Vagina (tissue), 2 donors: ENCODE measurements at places on chromosomes 3 and 15. TPM values are rescaled to one million over a fixed set of nuclear protein-coding genes. Genes with fewer than 3 reads are reported as not detected.

Gene MAP6D1
- not detected for total RNA-seq

Gene WDR6
- total RNA-seq: 109 TPM

Gene PRR23B
- total RNA-seq: not detected

Gene CLN6
- total RNA-seq: 23.3 TPM

Gene ADPRH
- total RNA-seq: 2.9 TPM

Gene C3orf20
- total RNA-seq: 0.49 TPM

Gene SPATA12
- total RNA-seq: not detected

Gene LINGO1
- 4.7 TPM for total RNA-seq

Gene HAPLN3
- total RNA-seq: 16.9 TPM

Gene KLHL40
- not detected for total RNA-seq

- DNase-seq: no peak
Observed at GRCh38 chr3:58597770-58598310, 20.6 kb upstream of the FAM107A start.

GRCh38 chr15:72168131-72168807, 29.3 kb downstream of the GRAMD2A start:
- no peak for DNase-seq

- no peak for DNase-seq
Observed at GRCh38 chr3:155080692-155081091, 573 bp downstream of the MME start.

- no peak for DNase-seq
Observed at GRCh38 chr3:152760591-152760990, 74.3 kb upstream of the P2RY1 start.

GRCh38 chr15:92117261-92117731, 263.8 kb downstream of the SLCO3A1 start:
- DNase-seq: no peak

- no peak for DNase-seq
Observed at GRCh38 chr15:60936186-60936585, 292.9 kb downstream of the RORA start.

- DNase-seq: no peak
Observed at GRCh38 chr15:58777107-58777506, 6.0 kb downstream of the MINDY2 start.

- no peak for DNase-seq
Observed at GRCh38 chr15:69555080-69555479, 102.5 kb downstream of the RPLP1 start.

DNA sequence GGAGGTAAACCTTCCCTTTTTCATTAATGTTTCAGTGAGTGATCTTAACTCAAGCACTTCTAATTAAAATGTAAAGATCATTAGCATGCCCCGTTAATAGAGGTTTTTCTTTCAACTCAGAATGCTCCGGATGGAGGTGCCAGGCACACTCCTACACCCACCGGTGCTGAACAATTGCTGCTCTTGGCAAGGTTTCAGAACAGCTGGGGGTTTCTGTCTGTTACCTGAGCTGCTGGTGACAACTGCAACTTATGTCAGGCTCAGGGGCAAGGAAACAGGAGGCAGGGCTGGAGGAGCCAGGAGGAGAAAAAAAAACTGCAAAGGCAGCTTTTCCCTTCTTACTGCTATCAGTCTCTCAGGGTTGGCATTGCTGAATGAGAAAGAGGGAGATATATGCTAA, 250.1 kb downstream of the DIPK2A start:
- no peak for DNase-seq

- no peak for DNase-seq
Observed at GRCh38 chr3:30504939-30505338, 101.5 kb upstream of the TGFBR2 start.

DNA sequence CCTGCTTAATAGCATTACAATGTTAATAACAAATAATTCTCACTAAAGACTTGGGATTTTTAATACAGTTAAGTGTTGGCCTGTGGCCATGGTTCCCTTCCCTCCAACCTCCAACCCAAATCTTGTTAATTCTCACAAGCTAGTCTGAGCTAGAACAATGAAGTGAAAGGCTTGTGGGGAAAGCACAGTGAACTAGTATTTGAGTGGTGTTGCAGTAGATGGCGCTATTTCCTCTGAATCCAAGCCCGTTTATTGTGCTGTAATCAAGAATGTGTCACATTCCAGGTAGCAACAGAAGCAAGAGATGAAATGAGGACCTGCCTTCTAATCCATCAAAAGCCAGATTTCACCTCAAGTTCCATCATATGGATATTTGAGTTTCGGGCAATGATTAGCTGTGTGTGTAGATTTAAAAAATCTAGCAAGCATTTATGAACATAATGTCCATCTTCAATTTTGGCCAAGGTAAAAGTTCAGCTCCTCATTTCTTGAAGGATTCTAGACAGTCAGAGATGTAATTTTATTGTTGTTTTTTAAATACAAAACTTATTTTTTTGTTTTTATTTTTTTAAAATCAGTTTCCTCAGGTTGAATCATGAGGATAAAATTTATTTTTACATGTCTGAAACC, 160.7 kb downstream of the SQOR start:
- no peak for DNase-seq

DNA sequence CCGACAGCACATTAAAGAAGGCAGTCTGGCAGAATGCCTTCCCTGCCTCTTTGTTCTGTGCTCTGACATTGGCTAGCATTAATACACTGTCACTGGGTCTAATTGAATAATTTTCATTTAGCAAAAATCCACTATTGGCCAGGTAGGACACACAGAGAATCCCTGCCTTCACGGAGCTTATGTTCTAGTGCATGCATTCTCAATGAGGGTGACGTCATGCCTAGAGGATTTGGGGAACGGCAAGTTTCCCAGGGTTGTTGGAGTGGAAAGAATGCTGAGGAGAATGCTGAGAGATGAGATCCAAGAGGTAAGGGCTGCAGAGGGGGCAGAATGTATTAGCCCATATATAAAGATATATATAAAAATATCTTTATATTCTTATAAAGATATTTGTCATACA, 284.7 kb downstream of the ERC2 start:
- DNase-seq: no peak

DNA sequence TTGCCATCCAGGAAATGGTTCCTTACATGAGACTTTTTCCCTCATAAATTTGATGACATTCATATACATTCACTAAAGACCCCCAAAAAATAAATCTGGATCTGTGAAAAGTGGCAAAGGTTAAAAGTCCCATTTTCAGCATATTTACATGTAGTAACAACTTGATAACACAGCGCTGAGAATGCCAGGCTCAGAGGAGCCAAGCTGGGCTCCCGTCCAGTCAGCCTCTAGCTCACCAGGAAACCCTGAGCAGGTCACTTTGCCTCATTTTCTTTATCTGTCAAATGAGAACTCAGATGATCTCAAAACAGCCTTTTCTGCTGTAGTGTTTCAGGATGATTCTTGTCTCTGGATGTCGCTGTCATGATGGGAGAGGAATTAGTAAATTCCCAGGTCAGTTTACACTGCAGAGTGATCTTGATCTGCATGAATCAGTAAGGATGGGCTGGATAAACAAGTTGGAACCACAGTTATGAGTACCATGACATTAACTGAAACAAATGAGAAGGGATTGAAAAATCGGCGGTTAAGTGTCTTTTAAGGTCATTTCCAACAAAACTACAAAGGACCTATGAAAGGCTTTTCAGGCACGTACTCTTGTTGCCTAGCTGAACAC, 82.8 kb downstream of the PPARG start:
- no peak for DNase-seq

DNA sequence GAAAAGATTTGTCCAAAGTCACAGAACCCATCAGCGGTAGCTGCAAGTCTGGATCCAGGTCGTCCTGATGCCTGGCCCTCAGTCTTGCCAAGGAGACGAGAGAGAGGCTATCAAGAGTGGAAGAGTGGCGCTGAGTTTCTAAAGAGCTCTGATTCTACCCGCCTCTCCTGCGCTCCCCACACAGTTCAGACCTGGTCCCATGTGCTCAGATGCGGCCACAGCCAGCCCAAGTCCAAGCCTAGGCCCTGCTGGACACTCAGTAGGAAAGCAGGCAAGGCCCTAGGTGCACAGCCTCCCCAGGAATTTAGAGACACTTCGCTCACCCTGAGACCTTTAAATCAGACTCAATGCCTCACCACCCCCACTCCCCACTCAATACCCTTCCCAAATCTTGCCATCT, 32.4 kb downstream of the CCDC12 start:
- no peak for DNase-seq
